ENCODE measurements at places on chromosomes 4 and X. TPM values are rescaled to one million over a fixed set of nuclear protein-coding genes. Genes with fewer than 3 reads are reported as not detected.

Gene POF1B
- 0.07 TPM for total RNA-seq

Gene SAGE1
- not detected for total RNA-seq

Gene CRMP1
- not detected for total RNA-seq

Gene CENPVL3
- total RNA-seq: not detected

Gene SPANXA2
- total RNA-seq: not detected

Gene TENM3
- total RNA-seq: not detected

Gene CLCN4
- total RNA-seq: not detected

Gene MAGEB1
- total RNA-seq: not detected

Gene TBX22
- total RNA-seq: not detected

Gene SHROOM3
- 0.02 TPM for total RNA-seq

Gene NSDHL
- total RNA-seq: 22.3 TPM

Gene KCND1
- 2.5 TPM for total RNA-seq

Gene FGFR3
- 0.30 TPM for total RNA-seq

Gene ASMT
- not detected for total RNA-seq

Gene PHOX2B
- total RNA-seq: not detected

Gene TMEM255A
- total RNA-seq: not detected

Gene DGAT2L6
- not detected for total RNA-seq

Gene CCDC110
- not detected for total RNA-seq

Gene LRP2BP
- 0.65 TPM for total RNA-seq

Gene NLGN4X
- not detected for total RNA-seq

Gene GAB3
- 3.6 TPM for total RNA-seq

Gene UGT2B17
- not detected for total RNA-seq

Gene SORBS2
- total RNA-seq: not detected

Gene GLRA2
- total RNA-seq: not detected

Gene ENPP6
- 1.2 TPM for total RNA-seq

Gene UGT2A1
- not detected for total RNA-seq

Gene DMD
- 3.2 TPM for total RNA-seq

Gene C4orf50
- 0.16 TPM for total RNA-seq

Gene PPP1R2C
- not detected for total RNA-seq

Gene RBMXL3
- not detected for total RNA-seq

Gene SMAD1
- total RNA-seq: 4.3 TPM

Gene SMIM43
- total RNA-seq: not detected

Gene EMCN
- not detected for total RNA-seq

Gene ASIC5
- not detected for total RNA-seq

Gene CITED1
- not detected for total RNA-seq

Gene UGT2B11
- not detected for total RNA-seq

Gene SYAP1
- total RNA-seq: 19.6 TPM

Gene RNF150
- not detected for total RNA-seq

Gene MAGEA11
- total RNA-seq: not detected

Gene CXCL8
- total RNA-seq: 10.8 TPM

Gene WNK3
- total RNA-seq: 0.12 TPM

Gene REPS2
- total RNA-seq: not detected

Data from activated CD4-positive, alpha-beta T cell treated with anti-CD3 and anti-CD28 coated beads, Interleukin-2, amount 10 ng/mL, durations not matched to agents 24 days and 14 days (primary cell).